Activated T-cell treated with anti-CD3 and anti-CD28 coated beads, Interleukin-2, amount 50 U/mL, for 72 hours (primary cell): ENCODE measurements at places on chromosomes 6 and 20. TPM values are rescaled to one million over a fixed set of nuclear protein-coding genes. Genes with fewer than 3 reads are reported as not detected.

GRCh38 chr6:21679761-21680265, 86.3 kb downstream of the SOX4 start:
- DNase-seq, result no peak

DNA sequence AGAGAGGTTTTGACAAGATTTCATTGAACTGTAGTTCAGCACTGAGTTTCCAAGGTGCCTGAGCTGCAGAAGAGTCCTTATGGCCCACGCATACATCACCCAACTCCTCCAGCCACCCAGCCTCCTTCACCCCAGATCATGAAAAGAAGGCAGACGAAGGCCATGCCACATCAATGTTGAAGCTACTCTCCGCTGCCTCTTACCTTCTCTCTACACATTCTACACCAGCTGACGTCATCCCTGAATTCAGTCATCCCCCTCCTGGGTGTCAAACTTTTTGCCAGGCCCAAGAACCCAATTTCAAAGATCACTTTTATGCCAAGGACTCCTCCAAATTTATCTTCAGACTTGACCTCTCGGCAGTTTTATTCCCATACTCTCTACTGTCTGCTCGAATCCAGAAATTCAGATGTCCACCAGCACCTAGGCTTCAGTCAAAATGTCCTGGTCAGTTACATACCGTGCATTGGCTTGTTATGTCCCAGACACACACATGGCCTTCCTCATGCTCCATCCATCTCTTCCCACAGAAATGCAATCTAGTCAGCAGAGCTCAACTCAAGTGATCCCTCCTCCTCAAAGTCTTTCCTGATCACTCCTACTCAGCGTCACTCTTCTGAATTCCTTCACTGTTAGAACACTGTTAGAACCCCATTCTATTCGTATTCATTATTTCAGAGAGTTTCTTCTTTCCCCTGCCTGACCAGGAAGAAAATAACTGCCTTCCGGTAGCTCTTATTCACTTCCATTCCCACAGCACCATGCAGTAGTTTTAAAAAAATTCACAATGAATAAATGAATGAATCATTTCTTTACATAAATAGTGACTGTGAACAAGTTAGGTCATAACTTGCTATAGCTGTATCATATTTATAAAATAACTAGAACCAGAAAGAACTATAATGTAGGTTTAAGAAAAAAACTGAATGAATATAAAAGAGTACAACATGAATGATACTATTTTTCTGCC, 11.5 kb downstream of the ATXN1 start:
- DNase-seq, result no peak

GRCh38 chr20:5044075-5044620, 42.8 kb upstream of the SLC23A2 start:
- DNase-seq, result no peak

DNA sequence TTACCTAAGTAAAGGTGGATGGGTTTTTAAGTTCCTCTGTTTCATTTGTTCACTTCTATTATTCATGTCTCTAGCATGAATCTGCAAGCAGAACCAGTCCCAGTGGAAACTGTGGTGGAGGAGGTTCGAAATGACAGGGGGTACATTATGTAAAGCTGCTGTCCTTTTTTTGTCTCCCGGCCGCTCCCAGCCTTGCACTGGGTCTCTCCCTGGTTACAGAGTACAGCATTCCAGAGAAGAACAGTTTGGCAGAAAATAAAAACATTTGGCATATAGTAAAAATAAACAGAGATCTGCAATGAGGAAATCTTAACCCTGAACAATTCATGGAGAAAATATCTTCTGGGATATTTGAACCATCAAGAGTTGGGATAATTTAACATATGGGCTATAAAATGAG, 34.6 kb upstream of the TAGAP start:
- no peak for DNase-seq

GRCh38 chr6:51301962-51302361, 483.3 kb downstream of the TFAP2B start:
- no peak for DNase-seq

Gene ADGRF5
- not detected for total RNA-seq

DNA sequence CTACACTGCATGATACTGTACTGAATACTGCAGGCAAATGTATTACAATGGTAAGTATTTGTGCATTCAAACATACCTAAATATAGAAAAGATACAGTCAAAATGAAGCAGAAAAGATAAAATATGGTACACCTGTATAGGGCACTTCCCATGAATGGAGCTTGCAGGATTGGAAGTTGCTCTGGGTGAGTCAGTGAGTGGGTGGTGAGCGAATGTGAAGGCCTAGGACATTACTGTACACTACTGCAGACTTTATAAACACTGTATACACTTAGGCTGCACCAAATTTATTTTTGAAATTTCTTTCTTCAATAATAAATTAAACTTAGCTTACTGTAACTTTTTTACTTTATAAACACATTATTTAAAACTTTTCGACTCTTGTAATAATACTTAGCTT, 213.1 kb downstream of the ATXN1 start:
- DNase-seq, result no peak

Gene SYCP2
- total RNA-seq, result 11.9 TPM
